Endothelial cell (in vitro differentiated cells): ENCODE measurements at places on chromosomes 1 and 21.

- DNase-seq, result no peak
Observed at GRCh38 chr1:172421974-172422604, 1.6 kb downstream of the C1orf105 start.

DNA sequence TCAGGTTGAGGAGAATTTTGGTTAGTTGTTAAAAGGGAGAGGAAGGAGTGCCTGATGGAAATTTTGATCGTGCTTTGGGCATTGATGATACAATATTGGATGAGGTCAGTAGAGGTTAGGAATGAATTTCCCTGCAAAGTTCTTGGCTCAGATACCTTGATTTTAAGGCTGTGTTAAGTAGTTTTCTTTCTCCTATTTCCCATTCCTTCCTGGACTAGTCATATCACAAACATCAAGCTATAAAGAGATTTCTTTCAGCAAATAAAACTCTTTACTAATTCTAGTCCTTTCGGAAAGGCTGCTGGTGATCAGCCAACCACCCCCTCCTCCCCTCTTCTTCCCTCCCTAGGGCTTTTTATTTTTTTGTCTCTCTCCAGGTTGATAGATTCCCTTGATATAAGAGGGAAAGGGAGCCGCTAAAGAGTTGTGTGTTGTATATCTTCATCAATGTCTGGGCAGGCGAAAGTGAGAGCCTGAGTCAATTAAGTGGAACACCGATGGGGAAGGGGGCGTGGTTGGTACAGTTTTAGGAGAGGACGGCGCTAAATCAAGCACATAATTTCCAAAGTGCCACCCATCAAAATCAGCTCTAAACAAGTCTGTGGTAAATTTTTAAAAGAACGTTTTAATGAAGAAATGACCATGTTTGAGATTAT is 100.1 kb upstream of the PLXNA2 start:
- DNase-seq, result no peak

DNA sequence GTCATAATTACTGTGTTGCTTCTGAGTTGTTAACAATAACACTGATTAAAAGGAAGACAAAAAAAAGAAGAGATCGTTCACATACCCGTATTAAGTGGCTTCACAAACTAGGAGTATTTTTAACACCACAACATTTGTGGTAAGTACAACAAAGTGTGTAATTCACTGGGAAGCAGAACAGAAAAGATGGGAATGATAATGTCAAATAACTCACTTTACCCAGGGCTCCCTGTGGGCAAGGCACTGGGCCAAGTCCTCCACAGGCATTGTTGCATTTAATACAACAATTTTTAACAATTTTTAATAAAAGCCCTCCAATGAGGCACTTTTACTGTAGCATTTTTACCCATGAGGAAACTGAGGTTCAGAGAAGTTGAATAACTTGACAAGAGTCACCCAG is 385.0 kb upstream of the ST6GALNAC5 start:
- DNase-seq, result no peak

- no peak for DNase-seq
Observed at GRCh38 chr1:82258887-82259286, 458.2 kb downstream of the ADGRL2 start.

DNA sequence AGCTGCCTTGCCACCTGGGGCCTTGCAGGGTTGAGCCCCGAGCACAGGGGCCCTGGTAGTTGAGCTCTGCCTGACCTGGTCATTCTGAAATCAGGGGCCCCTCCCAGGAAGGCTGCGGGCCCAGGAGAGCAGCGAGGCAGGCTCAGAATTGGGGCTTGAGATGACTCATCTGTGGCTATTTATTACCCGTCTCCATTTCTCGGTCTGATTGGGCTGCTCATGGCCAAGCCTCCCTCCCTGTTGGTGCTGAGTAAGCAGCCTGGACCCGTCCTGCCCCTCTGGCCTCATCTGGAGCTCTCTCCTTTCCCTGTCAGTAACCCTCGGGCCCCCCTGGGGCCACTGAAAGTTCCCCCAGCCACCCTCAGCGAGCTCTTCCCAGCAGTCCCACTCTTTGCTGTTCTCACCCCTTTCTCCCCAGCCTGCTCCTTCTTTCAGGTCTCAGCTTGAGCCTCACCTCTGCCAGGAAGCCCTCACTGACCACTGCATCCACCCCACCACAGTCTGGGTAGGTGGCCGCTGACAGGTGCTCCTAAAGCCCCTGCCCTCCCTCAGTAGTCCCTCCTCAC is 11.0 kb upstream of the TNFRSF8 start:
- DNase-seq, result no peak

- DNase-seq, result peak; percentile 77
Observed at GRCh38 chr1:94926126-94926914, 590 bp downstream of the CNN3 start.

DNA sequence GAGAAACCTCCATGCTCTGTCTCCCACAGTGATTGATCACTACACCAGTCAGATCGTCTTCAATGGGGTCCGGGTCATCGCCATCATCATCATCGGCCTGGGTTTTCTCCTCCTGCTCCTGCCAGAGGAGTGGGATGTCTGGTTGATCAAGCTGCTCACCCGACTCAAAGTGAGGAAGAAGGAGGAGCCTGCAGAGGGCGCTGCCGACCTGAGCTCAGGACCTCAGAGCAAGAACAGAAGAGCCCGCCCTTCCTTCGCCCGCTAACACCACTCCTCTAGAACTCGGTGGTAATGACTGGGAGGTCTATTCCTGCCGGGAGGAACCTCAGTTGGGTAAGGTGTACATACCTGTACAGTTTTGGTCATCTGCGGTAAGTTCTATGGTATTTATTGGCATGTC is 50.3 kb upstream of the COA6 start:
- DNase-seq, result peak; percentile 79

DNA sequence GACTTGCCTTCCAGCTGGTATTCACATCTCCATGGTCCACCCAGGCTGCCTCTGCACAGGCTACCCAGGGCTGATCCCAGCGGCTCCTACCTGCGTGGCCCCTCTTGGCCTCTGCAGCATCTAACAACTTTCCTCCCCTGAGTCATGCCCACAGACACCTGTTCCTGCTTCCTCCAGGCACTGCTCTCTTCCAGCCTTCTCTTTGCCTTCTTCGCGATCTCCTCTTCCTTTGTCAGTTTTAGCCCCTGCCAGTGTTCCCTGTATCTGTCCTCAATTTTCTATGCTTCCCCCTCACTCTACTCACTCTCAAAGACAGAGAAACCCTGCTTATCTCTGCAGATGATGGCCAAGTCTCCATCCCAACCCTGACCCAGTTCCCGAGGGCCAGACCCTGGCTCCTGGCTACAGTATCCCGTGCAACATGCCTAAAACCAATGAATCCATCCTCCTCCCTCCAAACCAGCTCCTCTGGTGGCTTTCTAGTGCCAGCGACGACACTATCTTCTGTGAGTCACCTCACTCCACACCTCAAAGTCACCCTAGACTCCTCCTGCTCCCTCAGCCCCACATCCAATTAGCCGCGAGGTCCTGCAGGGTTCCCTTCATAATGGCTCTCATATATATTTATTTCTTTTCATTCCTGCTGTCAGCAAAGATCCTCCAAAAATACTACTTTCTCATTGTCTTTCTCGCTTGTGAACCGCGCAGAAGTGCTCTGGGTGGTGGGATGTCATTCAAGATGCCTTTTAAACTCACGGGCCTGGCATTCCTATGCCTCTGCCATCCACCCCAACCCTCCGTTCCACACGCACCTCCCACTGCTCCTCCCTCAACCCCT is 259.2 kb downstream of the TOMM20 start:
- DNase-seq, result no peak

DNA sequence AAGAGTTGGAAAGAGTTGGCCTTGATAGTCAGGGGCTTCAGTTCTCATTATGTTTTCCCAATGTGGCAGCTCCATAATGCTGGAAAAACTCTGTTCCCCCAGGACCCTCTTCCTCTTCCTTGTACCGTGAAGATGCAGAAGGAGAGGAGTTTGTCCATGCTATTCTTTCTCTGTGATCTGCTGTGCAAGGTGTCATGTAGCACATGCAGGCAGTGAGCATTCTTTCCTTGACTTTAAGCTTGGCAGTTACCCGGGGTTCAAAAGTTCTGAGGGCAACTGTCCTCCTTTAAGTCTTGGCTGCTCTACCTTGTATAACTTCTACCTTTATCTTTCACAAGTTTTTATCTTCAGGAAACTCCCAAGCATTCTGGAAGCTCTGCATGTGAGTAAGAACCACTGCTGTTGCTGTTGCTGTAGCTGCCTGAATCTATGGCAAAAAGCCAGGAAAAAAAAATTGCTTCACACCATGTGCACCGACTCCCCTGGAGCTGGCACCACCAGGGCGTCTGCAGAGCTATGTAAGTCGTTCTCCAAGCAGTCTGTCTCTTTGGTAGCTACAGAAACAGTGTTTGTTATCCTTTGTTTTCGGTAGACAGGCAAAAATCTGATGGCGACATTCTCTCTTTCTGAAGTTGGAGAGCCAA is 42.7 kb upstream of the SLC16A1 start:
- no peak for DNase-seq

DNA sequence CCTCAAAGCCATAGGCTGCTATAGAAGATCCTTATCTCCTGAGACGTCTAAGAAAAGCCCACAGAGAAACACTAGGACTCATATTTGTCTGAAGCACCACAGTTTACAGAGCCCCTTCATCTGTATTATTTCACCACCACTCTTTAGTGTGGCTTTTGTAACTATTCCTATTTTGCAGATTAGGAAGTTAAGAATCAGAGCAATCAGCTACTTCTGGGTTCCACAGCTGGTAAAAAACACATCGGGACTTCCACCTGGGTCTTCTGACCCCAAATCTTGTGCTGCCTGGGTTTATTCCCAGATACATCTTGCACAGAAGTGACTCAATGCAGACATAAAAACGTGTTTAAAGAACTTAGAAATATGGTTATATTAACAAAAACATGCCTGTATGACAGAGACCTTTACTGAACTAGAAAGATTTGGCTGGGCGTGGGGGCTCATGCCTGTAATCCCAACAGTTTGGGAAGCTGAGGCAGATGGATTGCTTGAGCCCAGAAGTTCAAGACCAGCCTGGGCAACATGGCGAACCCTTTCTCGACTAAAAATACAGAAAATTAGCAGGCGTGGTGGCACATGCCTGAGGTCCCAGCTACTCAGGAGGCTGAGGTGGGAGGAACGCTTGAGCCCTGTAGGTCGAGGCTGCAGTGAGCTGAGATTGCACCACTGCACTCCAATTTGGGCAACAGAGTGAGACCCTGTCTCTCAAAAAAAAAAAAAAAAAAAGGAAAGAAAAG is 40.9 kb downstream of the ELK4 start:
- no peak for DNase-seq

- DNase-seq, result no peak
Observed at GRCh38 chr1:223289621-223290020, 74.4 kb downstream of the SUSD4 start.
